ENCODE measurements at places on chromosomes 7 and 10.

GRCh38 chr7:117072620-117073118, 119.4 kb downstream of the ST7 start:
- no peak for DNase-seq

DNA sequence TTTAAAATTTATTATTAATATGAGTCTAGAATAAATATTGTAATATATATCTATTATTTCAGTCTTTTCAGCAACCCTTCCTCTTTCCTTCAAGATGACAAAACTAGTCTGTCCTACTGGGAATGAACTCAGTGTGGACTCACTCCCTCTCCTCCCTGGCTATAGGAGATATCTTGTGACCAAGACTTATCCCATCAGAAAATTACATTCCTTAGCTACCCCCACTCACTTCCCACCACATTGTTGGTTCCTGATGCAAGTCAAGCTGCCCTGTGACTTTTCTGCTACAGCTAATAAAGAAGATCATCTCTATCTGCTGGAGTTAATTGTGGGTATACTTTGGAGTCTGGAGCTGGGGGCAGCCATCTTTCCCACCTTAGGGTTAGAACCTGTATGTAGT, 28.0 kb upstream of the MCU start:
- no peak for DNase-seq

DNA sequence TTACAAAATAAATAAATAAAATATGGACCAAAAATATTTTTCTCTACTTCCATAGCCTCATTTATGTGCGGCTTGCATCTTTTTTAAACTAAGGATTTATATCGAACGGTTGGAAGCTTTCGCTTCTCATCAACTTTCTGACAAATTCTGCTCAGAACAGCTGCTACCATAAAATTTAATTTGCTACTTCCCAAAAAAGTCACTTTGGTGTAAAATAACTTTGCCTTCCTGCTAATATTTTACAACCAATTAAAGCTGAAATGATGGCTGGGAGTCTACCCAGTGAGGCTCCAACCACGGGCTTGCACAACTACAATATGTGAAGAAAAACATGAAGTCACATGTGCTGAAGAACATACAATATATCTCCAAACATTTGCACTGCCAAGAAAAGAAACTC, 253.1 kb upstream of the NEBL start:
- no peak for DNase-seq

DNA sequence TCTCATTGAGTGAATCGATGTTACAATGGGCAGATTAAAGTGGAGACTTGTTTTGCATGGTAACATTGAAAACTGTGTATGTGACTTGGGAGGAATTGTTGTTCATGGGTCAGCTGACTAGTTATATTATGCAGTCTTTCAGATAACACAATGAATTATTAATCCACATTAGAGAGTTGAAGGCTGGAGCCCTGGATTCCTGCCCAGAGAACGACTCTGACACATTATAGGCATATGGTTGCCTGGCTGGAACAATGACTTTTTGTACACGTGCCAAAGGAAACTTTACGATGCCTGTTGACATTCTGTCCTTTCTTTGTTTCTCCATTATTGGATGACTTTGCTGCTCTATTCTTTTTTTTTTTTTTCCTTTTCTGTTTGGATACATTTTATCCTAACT, 52.3 kb upstream of the TMEM229A start:
- DNase-seq = no peak

DNA sequence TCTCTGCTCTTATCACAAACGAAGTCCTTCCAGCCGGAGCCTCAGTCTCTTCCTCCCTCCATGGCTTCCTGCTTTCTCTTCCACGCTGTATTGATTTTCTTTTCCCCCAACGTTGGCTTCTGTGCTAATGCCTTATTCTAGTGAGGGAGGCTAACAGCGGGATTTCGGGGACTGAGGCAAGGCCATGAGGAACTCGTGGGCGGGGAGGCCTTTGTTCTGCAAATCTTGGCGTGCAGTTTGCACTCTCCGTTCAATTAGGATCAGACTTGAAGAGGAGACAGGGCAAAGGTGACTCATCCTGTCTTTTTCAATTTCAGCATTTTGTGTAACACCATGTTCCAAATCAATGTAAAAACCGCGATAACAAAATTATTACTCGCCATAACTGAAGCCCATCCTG, 25.3 kb downstream of the EN2 start:
- no peak for DNase-seq

- DNase-seq = peak; percentile 4
Observed at GRCh38 chr7:40604601-40605438, 470.0 kb downstream of the SUGCT start.

DNA sequence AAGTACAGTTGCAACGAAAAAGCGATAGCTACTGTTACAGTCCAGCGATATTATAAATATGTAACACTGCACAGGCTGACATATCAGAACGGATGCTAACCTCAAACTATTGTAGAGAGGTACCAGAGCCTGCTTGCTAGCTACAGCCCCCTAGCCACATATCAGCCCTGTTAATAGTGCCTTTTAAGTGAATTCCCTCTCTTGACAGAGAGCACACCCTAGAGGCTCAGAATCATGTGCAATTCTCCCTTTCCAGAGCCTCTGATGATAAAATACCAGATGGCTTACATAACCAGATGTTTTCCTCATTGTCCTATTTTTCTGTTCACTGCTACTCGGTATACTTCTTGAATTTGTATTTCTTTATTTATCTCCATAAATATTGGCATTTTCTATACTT, 960.7 kb upstream of the CELF2 start:
- no peak for DNase-seq

DNA sequence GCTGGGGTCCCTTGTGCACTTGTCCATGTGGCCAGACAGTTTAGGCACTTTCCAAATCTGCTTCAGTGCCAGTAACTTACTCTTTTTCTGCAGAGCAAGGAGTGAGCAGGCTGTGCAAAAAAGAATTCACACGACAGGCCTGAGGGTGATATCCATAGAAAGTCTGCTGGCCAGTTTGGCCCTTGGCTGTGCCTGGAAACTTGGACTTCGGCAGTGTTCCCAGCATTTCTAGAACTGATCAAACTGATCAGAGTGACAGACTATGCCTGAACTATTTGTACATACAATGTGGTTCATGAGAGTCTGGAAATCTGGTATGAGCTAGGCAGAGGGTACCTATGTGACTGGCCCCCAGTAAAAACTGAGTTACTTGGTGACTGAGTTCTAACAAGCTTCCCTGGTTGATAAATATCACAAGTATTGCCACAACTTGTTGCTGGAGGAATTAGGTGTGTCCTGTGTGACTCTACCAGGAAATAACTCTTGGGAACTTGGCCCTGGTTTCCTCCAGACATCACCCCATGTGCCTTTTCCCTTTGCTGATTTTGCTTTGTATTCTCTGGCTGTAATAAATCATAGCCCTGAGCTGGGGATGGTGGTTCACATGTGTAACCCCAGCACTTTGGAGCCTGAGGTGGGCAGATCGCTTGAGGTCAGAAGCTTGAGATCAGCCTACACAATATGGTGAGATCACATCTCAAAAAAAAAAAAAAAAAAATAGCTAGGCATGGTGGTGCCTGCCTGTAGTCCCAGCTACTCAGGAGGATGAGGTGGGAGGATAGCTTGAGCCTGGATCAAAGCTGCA, 3.3 kb upstream of the DENND10 start:
- DNase-seq = no peak

DNA sequence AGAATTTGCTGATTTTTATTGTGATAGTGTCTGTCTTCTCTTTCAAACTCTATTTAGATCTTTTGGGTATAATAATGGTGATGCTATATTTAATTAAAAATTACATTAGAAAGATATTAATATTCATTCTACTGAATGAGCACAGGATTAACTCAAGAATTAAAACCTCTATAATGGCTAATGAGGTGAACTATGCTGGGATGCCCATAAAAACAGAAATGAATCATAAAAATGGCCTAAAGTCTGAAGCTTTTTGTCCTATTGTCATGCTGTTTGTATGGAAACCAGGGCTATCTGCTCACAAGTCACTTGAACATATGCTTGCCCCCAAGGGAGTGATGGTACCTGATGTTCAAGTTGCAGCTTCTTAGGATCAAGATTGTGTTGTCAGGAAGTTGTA, 76.2 kb upstream of the ICA1 start:
- DNase-seq = no peak

- DNase-seq = no peak
Observed at GRCh38 chr7:148242294-148242821, 348.2 kb upstream of the C7orf33 start.

Measured in CD4-positive, alpha-beta T cell treated with Interleukin-17A for 4 hours (primary cell).